ENCODE measurements at places on chromosomes 2 and 18.

GRCh38 chr2:79798776-79799175 is 285.9 kb downstream of the CTNNA2 start:
- no peak for DNase-seq

DNA sequence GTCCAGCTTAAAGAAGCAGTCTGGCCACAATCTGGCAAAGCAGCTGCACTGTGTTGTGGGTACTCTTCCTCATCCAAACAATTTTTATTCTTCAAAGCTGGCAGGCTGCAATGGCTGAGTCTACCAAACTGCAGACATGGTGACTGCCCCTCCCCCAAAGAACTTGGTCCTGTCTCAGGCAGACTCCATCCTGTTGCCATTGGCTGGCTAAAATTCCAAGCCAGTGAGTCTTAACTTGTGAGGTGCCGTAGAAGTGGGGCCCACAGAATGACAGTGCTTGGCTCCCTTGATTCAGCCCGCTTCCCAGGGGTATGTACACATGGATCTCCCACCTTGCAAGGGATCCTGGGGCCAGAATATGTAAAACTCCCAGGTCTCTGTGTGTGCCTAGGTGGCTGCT is 14.5 kb upstream of the NXPH2 start:
- no peak for DNase-seq

DNA sequence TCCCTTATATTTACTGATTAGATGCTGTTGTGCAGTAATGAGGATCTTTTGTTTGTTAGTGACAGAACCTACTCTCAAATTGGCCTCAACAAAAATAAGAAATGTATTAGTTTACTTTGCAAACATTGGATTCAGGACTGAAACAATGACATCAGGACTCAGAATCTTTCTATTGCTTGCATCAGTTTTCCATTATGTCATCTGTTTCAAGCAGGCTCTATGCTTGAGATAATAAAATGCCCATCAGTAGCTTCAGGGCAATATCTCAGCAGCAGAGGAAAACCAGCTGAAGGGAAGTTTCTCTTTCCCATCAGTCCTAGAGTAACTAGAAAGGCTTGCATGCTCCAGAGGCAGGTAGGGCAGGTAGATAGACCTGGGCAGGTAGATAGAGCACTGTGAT is 375.5 kb upstream of the SLC8A1 start:
- no peak for DNase-seq

DNA sequence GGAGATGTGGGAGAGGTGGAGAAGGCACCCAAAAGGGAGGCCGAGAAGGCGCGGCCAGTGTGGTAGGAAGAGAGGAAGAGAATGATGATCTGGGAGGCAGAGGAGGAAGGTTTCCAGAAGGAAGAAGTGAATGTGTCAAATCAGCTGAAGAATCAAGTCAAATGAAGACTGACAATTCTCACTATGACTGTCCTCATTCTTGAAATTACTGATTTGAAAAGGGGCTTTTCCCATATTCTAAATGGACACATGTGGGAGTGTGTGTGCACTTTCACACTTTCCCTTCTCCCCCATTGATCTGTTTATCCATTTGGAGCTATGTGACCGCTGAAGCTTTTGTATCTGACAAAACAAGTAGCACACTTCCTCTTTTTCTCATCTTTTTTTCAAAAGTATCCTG is 6.1 kb downstream of the AFF3 start:
- DNase-seq = no peak

GRCh38 chr2:227848586-227848985 is 22.8 kb upstream of the DAW1 start:
- DNase-seq = no peak

DNA sequence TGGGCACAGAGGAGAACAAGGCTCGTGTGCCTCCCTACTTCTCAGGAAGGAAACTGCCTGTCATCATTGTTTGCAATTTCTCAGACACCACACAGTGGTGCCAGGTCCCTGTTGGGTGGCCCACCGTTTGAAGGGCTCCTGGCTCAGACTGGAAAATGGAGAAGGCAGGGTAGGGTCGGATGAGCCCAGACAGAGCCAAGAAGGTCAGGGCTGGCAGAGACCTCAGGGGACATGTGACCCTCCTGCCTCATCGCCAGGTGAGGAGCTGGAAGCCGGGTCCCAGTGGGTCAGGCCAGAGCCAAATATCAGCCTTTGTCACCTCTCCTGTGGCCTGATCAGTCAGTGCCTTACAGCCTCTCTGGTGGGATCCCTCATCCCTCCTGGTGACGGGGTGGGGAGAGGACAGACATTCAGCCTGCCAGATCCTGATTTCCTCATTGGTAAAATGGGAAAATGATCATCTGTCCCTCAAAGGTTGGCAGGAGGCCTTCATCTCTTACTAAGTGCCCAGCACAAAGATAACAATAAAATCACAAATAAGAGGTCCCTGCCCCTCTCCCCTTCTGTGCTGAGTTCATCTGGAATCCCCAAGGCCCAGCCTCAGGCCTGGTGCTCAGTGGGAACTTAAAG is 117.6 kb downstream of the CAPN13 start:
- no peak for DNase-seq

- DNase-seq = no peak
These were observed 11.5 kb downstream of the GPR55 start for GRCh38 chr2:230913406-230914143.

DNA sequence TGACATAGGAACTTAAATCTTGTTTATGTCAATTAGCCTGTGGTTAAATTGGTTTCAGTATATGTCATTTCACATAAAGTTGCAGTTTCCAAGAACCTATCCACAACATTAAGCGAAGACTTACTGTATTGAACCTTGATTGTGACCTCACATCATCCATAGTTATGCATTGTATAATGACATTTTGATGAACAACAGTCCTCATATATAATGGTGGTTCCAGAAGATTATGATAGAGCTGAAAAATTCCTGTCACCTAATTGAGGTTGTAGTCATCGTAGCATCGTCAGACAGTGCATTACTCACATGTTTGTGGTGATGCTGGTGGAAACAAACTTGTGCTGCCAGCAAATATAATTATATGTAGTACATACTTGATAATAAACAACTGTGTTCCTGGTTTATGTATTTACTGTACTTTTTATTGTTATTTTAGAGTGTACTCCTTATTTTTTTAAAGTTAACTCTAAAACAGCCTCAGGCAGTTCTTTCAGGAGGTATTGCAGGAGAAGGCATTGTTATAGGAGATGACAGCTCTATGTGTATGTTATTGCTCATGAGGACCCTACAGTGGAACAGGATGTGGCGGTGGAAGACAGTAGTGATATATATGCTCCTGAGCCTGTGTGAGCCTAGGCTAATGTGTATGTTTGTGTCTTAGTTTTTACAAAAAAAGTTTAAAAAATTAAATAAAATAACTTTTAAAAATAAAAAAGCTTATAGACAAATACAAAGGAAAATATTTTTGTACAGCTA is 56.6 kb downstream of the UBE2E3 start:
- no peak for DNase-seq

DNA sequence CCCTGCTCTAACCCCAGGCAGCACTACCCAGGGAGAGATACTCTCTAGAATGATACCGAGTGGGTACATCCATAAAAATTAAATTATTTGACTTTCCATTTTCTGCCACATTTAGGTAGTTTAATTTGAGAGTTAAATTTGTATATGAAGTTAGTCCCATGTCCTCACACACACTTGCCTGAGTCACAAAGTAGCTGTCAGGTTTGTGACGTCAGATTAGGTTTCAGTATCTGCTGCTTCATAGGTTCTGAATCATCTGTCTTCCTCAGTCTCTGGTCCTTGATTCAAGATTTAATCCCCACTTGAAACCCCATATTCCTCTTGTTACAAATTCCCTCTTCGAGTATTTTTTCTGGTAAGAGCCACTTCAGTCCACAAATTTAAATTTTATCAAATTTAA is 738.6 kb upstream of the FAM98A start:
- no peak for DNase-seq

DNA sequence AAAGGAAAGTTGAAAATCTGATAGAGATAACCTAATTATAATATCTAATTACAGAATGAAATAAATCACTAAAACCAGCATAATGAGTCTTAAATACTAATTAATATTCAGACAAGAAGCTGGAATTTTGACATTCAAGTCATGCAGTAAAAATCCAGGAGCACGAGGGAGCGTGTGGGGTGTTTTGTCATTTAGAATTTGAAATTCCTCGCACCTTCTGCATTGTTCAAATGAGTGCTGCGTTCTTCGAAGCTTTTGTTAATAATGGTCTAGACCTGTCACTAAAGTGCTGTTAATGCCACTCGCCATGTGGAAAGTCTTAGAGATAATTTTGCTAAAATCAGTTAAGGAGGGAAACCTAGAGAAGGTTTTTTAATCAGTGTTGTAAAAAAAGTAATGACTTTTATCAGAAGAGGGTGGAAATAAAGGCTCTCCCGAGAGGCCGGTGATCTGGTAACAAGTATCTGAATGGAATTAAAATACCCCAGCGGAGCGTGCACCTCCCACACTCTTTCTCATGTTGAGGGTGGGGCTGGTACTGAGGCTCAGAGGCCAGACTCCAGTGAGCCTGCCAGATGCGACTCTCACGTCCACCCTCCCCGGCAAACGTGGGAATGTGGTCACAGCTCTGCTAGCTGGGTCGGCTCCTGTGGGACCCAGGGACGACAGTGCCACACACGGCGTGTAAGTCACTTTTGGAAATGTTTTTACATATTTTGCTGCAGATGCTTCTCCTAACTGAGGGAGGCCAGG is 69.4 kb upstream of the MYT1L start:
- DNase-seq = no peak

DNA sequence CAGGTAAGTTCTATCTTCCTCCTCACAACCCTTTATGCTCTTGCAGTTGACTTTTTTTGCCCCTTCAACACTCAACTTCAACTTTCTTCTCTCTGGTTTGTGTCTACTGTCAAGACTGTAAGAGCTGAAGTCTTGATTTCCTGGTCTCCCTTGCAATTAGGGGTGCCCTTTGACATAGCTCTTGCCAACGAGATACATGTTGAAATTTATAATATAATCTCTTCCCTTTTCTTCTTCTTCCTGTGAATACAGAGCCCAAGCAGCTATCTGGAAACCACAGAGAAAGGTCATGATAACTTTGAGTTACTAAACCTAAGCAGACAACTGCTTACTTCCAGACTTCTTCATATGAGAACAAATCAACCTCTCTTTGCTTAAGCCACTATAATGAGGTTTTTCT is 163.5 kb downstream of the MC4R start:
- no peak for DNase-seq

DNA sequence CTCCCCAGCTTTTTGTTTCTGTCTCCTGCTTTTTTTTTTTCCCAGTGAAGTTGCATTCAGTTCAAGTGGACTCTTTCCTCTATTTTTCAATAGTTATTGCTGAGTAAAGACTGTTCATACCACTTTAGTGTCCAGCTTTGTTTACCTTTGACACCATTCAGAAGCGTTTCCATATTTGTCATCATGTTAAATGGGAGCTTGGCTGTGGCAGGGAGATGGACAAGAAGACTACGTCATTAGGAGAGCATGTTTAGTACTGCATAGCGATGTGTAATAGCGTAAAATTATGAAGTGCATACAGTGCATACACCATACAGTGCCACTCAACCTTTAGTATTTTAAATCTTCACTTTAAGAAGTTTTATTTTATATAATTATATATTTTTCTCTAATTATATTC is 655.9 kb downstream of the DCC start:
- DNase-seq = no peak

- DNase-seq = no peak
These were observed 12.2 kb downstream of the SLC9A4 start for GRCh38 chr2:102485147-102485785.

GRCh38 chr2:226609366-226609765 is 190.3 kb downstream of the IRS1 start:
- DNase-seq = no peak

DNA sequence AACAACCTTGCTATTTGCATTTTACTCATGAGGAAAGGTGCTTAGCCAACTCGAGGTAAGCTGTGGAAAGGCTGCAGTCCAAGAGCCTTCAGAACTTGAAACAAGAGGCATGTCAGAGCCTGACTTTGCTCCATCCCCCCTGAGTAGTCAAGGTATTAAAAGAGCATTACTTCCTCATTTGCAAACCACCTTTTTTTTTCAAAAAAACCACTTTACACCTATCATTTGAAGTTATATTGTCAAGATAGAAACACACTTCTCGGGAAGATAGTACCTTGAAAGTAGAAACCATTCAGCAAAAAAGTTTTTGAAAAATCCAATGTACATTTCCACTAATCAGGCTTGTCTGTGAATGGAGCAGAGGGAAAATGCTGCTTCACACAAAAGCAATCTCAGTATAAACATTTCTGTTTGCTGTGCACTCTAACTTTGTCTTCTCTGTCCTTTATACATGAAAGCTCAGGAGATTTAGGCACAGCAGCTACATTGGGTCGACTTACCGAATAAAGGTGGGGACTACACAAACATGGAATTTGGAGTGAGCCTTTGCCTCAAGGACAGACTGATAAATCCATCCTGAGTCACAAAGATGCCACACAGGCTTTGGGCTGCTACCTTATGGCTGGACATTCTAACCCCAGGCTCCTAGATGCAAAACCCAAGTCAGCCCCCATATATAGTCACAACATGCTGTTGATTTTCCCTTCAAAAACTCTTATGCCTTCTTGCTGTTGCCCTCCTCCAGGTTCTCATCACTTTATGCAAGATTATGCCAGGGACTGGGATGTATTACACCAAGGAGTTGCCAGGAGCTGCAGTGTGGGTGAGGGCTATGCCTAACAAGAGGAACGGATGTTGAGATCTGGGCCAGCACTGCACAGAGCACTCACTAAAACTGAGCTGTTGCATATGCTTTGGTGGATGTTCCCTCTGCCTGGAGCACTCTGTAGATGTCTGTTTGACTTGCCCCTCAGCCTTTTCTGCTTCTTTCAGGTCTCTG is 41.4 kb upstream of the EML4 start:
- DNase-seq = no peak

- DNase-seq = peak; percentile 22
These were observed 25.2 kb upstream of the LCLAT1 start for GRCh38 chr2:30421604-30422443.

GRCh38 chr2:99485411-99485810 is 4.4 kb downstream of the REV1 start:
- DNase-seq = no peak

GRCh38 chr2:170819680-170820664 is 3.3 kb downstream of the GAD1 start:
- no peak for DNase-seq

DNA sequence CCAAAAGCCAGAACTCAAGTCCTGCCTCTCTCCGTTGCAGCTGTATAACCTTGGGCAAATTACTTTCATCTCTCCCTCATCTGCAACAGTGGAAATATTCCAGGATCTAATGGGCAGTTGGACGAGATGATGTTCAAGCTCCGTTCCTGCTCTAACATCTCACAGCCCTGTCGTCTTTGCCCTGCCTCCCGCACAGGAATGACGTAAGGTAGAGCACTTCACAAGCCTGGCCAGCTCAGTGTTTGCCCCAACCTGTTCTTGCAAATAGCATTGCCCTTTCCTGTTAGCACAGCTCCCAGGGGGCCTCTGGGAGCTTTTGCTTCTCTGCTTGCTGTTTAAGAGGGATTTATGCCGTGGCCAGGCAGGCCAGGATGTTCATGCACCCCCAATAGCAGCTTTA is 107.9 kb downstream of the KLHL29 start:
- DNase-seq = no peak

GRCh38 chr2:65607662-65608305 is 175.4 kb upstream of the SPRED2 start:
- no peak for DNase-seq

- DNase-seq = no peak
These were observed 66.1 kb downstream of the CHN1 start for GRCh38 chr2:174939046-174939445.

Measured in activated T-cell treated with anti-CD3 and anti-CD28 coated beads for 48 hours (primary cell).